ENCODE measurements at places on chromosomes 6 and 20. TPM values are rescaled to one million over a fixed set of nuclear protein-coding genes. Genes with fewer than 3 reads are reported as not detected.

The CDH22 gene
- not detected for total RNA-seq

The SNAP25 gene
- total RNA-seq = 1.0 TPM

GRCh38 chr6:166738386-166739116 lies 111.5 kb upstream of the RPS6KA2 start:
- DNase-seq = no peak

GRCh38 chr6:168034537-168034936 lies 37.1 kb downstream of the KIF25 start:
- no peak for DNase-seq

- DNase-seq = no peak
Measured at GRCh38 chr6:37483917-37484785, 15.5 kb downstream of the CCDC167 start.

GRCh38 chr20:15455279-15455678 lies 1117.9 kb upstream of the FLRT3 start:
- DNase-seq = no peak

All from kidney epithelial cell (primary cell).